Stimulated activated CD4-positive, alpha-beta T cell treated with anti-CD3 and anti-CD28 coated beads, TNF-alpha, amount 100 ng/mL, for 4 hours (primary cell): ENCODE measurements at places on chromosomes 5 and 9.

- no peak for DNase-seq
Measured at GRCh38 chr5:17694371-17694770, 60.1 kb downstream of the TAF11L14 start.

GRCh38 chr9:113621980-113622379 is 158.5 kb downstream of the RGS3 start:
- DNase-seq = no peak

DNA sequence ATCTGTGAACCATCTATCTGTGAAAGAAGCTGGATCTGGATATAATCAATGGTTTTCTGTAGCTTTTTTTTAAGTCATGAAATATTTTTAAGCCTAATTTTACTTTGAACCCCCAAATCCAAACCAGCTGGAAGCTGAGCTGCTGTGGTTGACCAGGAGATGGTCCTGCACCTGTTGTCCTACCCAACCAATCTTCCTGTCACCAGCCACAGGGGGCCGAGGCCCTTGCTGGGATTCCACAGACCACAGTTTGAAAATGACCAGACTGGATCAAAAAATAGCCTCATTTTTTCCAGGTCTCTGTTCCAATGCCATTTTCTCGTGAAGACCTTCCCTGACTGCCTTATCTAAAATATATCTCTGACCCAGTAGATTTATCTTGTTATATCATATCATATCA is 200.6 kb downstream of the SGCD start:
- DNase-seq = no peak

DNA sequence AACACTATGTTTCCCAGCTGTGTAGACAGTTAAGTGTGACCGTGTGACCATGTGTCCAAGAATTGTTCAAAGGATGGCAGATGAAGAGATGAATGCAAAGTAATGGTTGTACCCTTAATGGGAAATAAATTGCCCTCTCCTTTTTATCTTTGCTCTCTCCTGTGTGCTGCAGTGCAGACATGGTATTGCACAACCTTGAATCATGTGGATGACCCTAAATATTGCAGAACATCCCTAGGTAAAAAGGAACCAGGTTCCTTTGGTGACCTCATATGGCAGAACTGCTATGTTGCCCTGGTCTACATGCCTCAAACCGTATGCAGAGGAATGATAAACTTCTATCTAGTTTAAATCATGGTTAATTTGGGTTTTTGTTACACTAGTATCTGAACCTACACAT is 81.7 kb upstream of the CTNND2 start:
- no peak for DNase-seq

- DNase-seq = no peak
Measured at GRCh38 chr5:153357493-153358112, 132.9 kb upstream of the GRIA1 start.

- no peak for DNase-seq
Measured at GRCh38 chr9:131889437-131890251, 149.8 kb upstream of the RAPGEF1 start.

GRCh38 chr9:129154866-129155477 is 23.1 kb downstream of the IER5L start:
- no peak for DNase-seq

DNA sequence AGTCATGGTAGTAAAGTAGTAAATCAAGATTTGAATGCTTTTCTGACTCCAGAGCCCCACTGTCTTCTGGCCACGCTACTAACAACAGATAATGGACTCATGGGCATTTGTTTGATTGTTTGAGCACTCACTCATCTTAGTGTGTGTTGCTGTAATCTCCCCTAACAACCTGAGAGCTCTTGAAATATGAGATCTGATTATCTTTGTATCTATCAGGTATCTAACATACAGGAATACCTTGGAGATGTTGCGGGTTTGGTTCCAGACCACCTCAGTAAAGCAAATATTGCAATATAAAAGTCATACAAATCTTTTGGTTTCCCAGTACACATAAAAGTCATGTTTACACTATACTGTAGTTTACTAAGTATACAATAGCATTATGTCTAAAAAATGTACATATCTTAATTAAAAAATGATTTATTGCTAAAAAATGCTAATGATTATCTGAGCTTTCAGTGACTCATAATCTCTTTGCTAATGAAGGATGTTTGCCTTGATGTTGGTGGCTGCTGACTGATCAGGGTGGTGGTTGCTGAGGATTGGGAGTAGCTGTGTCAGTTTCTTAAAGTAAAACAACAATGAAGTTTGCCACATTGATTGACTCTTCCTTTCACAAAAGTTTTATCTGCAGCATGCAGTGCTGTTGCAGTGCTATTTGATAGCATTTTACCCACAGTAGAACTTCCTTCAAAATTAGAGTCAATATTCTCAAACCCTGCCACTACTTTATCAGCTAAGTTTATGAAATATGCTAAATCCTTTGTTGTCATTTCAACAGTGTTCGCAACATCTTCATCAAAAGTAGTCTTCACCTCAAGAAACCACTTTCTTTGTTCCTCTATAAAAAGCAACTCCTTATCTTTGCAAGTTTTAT is 92.2 kb downstream of the ZNF462 start:
- DNase-seq = no peak

DNA sequence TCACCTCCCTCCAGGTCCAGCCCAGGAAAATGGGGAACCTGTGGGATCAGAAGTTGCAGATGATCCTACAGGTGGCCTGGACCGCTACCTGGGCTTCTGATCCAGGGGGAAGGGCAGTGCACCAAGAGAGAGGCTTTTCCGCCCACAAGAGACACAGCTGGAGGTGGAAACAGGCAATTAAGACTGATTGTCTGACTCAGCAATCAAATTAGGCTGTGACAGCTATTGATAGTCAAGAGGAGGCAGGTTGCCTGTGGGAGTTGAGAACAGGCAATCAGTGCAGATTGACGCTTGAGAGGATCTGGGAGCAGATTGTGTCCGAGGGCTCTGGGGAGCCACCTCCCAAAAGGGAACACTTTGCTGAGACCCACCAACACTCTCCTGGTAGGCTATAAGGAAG is 71.1 kb upstream of the SLC44A1 start:
- no peak for DNase-seq

DNA sequence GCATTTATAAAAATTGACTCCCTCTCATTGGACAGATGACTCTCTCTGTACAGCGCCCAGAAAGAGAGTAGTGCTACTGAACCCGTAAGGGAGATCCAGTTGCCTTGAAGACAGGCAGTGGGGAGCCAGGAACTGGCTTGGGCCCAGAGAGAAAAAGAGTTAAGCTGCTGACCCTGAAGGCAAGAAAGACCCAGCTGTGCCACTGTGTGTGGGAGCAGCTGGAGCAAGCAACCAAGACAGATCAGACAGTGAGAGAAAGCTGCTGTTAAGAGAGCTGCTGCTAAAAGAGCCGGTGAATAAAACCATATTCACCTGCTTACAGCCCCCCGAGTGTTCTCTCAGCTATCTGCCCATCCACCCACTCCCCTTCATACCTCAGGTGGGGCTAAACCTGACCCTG is 149.7 kb upstream of the ADAMTS16 start:
- DNase-seq = no peak

GRCh38 chr5:106324356-106324755 is 1346.4 kb downstream of the EFNA5 start:
- no peak for DNase-seq

DNA sequence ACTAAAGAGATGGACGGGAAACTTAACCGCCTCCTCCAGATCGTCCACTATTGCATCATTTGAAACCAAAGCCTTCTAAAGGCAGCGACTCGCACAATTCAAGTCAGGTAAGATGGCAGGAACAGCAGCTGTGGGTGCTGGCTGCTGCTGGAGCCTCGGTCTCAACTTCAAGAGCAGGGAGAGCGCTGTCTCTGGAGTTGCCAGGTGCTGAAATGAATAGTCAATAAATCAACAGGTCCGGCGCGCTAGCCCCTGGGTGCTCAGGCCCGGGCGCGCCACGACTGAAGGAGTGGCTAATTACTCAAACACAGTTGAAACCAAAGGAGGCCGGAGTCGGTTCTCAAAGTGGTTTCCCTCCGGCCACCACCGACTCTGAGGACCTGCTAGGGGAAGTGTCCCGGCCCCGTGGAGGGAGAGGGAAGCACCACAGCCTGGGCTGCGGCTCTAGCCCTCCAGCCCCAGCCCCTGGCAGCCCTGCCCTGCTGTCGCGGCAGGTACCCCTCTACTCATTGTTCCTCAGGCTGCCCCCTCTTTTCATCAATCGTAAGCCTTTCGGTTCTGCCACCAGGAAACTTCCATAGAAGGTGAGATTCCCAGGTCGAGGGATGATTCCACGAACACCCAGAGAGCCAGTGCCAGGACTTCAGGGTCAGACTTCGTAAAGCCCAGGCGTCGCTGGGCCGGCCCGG is 804 bp downstream of the TTC39B start:
- DNase-seq = no peak

DNA sequence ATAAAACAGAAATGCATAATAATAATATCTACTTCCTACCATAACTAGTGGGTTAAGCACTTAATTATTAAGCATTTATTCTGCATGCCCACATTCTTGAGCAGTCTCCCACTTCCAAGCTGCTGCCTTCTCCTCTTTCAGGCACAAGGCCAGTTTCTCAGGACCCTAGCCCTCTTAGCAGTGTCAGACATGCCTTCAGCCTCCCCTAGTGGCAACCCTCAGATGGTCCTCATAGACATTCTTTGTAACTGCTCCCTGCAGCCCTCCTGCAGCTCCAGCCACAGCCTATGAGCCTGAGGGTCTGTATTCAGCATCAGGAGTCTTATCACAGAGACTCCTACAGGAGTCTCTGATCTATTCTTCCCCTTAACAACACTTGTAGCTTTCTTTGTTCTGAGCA is 3.9 kb downstream of the IL9 start:
- DNase-seq = no peak

- DNase-seq = no peak
Measured at GRCh38 chr5:92371171-92371888, 988.2 kb upstream of the ARRDC3 start.

DNA sequence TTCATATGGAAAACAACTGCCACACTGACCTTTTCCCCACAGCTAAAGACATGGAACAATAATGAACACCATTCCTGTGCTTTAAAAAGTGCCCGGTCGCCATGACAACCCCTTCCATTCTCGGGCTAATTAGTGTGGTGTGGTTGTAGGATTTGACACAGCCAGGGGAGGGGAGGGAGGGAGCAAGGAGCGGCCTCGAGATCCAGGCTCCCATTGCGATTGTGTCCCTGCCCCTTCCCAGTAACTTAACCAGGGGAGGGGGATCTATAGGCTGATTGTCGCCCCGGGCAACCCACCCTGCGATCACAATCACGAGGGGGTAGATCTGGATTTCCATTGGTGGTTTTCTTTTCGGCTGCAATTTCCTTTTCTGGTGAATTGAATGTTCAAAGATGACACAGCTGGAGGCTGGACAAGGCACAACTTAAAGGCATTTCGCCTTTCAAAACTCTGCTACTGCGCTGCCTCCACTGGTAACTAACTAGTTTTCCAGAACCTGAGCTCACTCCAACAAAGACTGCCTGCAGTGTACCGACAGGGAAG is 96.7 kb upstream of the RETREG1 start:
- DNase-seq = no peak

DNA sequence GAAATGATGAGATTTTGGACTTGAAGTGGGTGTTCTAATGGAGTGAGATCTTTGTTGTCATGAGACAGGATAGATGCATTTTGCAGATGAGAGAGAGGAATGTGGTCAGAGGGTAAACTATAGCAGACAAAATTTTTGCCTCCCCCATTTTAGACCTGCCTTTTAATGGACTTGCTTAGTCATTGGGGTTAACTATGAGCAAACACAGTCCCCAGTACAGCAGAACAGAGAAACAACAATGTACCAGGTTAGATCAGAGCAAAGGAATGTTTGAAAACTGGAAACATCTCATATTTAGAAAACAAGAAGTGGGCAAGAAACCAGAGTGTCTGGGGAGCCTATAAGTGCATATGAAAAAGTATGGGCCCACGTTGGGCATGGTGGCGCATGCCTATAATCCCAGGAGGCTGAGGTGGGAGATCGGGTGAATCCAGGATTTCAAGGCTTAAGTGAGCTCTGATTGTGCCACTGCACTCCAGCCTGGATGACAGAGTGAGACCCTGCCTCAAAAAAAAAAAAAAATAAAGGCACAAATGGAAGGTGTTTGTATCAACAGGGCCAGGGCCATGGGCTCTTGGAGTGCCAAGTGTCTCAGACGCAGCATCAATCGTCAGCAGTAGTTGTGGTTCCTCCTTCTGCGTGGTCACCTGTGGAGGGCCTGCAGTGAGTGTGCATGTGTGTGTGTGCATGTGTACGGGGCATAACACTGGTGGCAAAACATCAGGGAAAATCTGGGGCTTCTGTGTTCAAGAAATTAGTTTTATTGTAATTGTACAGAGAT is 214.4 kb upstream of the S1PR3 start:
- no peak for DNase-seq

- DNase-seq = no peak
Measured at GRCh38 chr5:67142816-67143215, 53.8 kb downstream of the CD180 start.

GRCh38 chr5:136020001-136020382 is 8.8 kb upstream of the TGFBI start:
- DNase-seq = no peak

GRCh38 chr5:165673499-165673898 is 2168.1 kb downstream of the MAT2B start:
- DNase-seq = no peak

DNA sequence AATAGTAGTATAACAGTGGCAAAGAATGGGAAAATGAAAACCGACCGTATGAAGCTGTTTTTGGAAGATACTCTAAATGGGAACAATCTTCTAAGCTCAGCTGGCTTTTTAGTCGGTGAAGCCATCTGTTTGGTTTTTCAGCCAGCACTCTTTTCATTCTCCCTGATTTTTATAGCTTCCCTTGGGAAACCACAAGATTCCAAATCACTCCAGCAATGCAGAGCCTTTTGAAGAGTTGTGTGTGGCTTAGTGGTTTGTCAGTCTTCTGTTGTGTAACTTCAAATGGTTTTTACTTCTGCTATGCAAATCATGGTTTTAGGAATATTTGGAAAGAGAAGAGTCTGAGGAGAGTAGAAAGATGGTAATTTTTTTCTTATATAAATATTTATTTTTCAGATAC is 180.7 kb downstream of the KDM4C start:
- DNase-seq = no peak

- no peak for DNase-seq
Measured at GRCh38 chr9:134224567-134225093, 60.3 kb upstream of the RNU6ATAC start.

- no peak for DNase-seq
Measured at GRCh38 chr5:173866243-173866857, 21.8 kb upstream of the CPEB4 start.

GRCh38 chr5:155936520-155937406 is 390.2 kb upstream of the SGCD start:
- no peak for DNase-seq

- no peak for DNase-seq
Measured at GRCh38 chr9:137348769-137349470, 46.8 kb upstream of the NRARP start.

- no peak for DNase-seq
Measured at GRCh38 chr9:107147134-107147533, 135.9 kb upstream of the RAD23B start.

GRCh38 chr9:24257726-24258125 is 288.0 kb downstream of the IZUMO3 start:
- DNase-seq = no peak

GRCh38 chr5:55933377-55934114 is 61.2 kb downstream of the IL6ST start:
- DNase-seq = no peak

GRCh38 chr5:88679638-88680037 is 203.3 kb downstream of the MEF2C start:
- DNase-seq = no peak
